ENCODE measurements at places on chromosomes 3 and 15. TPM values are rescaled to one million over a fixed set of nuclear protein-coding genes. Genes with fewer than 3 reads are reported as not detected.

GRCh38 chr3:152841131-152841530 is 6.2 kb downstream of the P2RY1 start:
- no peak for DNase-seq

DNA sequence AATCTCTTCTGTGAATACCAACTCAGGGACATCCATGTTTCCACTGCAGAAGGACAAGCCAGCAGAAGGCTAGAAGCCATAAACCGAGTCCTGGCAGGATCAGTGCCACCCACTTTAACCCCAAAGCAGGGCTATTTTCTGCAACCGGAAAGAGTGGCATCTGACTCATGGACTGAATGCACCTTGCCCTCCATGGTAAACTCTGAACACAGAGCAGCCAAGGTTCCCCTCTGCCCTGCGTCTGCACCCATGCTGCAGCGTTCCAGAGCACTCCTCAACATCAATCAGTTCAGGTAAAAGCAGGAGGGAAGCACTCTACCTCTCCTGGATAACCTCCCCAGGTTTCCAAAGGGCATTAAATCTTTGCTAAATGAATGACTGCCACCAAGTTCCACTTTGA is 801 bp upstream of the NGRN start:
- DNase-seq: peak; percentile 23

ACKR2 gene
- total RNA-seq: 0.40 TPM

DNA sequence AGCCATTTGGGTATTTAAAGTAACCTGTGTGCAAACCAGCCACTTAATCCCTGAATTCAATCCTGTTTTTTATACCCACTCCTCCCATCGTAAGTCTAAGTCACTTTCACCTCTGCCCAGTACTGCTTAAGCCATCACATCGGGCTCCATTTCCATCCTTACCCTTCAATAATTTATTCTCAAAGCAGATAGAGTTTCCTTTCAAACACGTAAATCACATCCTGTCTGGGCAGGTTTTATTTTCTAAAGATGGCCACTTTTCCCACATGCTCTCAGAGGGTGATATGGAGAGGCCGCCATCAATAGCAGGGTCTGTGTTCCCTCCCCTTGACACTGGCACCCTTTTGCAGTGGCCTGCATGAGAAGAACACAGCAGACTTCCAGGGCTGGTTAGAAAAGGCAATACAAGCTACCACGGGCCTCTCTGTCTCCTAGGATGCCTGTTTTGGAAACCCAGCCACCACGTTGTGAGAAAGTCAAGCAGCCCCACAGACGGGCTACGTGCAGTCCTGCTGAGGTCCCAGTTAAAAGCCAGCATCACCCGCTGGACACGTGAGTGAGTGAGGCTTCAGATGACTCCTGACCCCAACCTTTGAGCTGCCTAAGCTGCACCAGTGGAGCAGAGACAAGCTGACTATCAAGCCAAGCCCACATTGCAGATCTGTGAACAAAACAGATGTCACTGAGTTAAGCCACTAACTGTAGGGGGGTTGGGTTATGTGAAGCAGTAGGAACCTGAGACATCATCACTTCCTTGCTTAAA is 241.8 kb upstream of the SLCO3A1 start:
- no peak for DNase-seq

DNA sequence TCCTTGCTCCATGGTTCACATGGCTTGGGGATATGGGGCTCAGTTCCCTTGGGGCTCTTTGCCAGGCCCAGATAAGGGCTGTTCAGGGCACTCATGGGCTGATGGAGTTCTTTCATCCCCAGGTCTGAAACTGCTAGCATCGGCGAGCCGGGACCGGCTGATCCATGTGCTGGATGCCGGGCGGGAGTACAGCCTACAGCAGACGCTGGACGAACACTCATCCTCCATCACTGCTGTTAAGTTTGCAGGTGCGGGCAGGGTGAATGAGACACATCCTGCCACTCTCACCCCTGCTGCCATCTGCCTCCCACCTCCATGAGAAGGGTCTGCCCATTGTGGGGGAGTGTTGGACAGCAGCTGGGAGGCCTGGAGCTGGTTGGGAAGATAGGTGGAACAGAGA is 11.1 kb upstream of the JMJD7 start:
- no peak for DNase-seq

- DNase-seq: no peak
These were observed 92.5 kb downstream of the ADAMTS9 start for GRCh38 chr3:64595253-64595694.

- DNase-seq: no peak
These were observed 489.1 kb upstream of the CFAP20DC start for GRCh38 chr3:59538753-59539432.

DNA sequence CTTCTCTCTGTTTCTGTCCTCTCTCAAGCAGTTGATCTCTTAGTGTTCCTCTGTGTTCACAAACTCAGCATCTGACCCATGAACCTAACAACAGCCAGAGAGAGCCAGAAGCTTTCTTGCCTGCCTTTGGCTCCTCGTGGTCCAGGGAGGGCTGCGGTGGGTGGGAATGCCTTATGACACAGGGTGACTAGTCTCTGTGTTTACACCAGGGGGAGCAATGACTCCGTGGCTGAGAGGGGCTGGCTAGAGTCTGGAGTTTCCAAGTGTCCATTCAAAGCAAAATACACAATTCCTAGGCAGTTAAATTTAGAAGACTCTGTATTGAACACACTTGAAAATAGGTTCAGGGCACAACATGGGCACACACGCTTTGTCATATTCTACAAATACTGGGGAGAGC is 370.0 kb upstream of the FRG2C start:
- no peak for DNase-seq

CCDC51 gene
- 15.1 TPM for total RNA-seq

DNA sequence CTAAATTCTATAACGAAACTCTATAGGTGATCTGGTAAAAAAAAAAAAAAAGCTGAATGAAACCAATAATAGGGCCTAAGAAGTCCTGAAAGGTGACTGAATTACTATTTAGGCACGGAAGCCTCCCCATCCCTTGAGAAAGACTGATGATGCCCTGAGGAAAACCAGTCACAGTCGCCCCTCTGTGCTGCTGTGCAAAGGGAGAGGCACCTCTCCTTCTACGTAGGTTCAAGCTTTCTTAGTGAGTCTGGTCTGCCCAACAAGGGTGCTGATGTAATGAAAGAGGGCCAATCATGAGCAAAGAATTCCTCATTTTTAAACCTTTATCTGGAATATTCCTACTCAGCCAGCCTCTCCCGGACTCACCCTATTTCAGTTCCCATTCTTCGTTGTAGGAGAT is 11.9 kb downstream of the NPHP3 start:
- no peak for DNase-seq

Data from activated CD4-positive, alpha-beta T cell treated with anti-CD3 and anti-CD28 coated beads, Interleukin-2, amount 10 ng/mL, durations not matched to agents 7 days and 5 days (primary cell).